Spinal cord (tissue), 10 donors: ENCODE measurements at places on chromosomes 2 and 18.

- DNase-seq, result peak; percentile 50
These were observed 166.0 kb downstream of the SOCS6 start for GRCh38 chr18:70454704-70455322.

DNA sequence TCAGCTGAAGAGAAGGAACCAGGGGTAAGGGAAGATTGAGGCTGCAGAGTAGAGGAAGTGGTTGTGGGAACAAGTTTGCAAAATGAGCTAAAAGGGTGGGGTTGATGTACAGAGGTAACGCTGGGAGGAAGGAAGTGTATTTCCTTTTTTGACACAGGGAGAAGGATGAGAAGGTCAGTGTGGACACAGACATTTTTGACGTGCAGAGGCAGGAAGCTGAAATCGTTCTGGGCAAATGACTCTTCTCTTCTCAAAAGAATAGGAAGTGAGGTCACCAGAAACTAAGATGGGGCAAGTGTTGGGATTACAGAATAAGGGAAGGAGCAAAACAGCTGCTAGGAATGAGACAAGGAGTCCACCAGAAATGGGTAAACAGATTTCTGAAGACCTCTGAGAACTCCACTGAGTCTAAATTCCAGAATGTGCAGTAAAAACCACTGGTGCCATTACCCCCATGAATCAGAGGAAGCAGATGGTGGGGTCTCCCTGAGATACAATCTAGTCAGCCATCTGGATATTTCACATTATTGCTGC, 20.0 kb upstream of the RNF149 start:
- peak; percentile 50 for DNase-seq

GRCh38 chr2:36650031-36650829, 46.3 kb upstream of the VIT start:
- no peak for DNase-seq

DNA sequence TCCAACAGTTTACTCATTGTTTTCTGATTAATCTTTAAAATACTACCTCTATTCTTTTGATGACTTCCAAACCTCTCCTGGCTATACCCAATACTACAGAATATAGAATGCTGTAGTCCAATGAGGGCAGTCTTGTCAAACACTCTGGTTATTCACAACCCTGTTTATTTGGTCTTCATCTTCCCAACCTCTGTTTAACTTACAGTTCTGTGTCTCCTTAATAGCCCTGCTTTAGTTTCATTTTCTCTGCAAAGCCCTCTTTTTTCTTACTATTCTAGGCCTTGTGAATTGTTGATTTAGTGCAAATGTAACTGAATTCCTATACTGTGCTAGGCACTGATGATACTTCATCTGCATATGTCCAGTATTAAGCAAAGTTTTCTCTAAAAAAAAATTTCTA, 40.0 kb downstream of the ACVR2A start:
- no peak for DNase-seq

- peak; percentile 97 for DNase-seq
These were observed at the start of gene DUSP19 for GRCh38 chr2:183078464-183079138. Gene DUSP19, plus strand, starts transcription at chr2:183078747. Its CDS starts 187 bp downstream, at chr2:183078934.

DNA sequence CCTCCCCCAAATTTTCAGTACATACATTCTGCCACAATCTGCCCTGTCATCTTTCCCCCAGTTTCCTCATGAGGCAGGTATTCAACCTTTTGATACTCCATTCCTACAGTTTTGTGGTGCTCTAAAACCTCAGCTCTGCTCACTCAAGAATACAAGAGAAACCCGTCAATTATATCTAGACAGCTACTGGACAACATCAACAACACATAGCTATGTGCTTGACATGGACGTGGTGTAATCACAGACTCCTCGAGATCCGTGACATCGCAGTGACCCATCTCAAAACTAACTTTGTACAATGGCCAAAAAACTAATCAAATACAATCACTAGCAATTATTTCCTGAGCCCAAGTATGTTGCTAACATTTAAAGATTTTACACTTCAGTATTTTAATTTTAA, 23.6 kb downstream of the WDSUB1 start:
- DNase-seq, result no peak

- no peak for DNase-seq
These were observed 58.6 kb downstream of the ODC1 start for GRCh38 chr2:10389573-10389972.

GRCh38 chr2:12232876-12233275, 483.9 kb upstream of the TRIB2 start:
- DNase-seq, result no peak
